ENCODE measurements at places on chromosomes 5 and 9.

DNA sequence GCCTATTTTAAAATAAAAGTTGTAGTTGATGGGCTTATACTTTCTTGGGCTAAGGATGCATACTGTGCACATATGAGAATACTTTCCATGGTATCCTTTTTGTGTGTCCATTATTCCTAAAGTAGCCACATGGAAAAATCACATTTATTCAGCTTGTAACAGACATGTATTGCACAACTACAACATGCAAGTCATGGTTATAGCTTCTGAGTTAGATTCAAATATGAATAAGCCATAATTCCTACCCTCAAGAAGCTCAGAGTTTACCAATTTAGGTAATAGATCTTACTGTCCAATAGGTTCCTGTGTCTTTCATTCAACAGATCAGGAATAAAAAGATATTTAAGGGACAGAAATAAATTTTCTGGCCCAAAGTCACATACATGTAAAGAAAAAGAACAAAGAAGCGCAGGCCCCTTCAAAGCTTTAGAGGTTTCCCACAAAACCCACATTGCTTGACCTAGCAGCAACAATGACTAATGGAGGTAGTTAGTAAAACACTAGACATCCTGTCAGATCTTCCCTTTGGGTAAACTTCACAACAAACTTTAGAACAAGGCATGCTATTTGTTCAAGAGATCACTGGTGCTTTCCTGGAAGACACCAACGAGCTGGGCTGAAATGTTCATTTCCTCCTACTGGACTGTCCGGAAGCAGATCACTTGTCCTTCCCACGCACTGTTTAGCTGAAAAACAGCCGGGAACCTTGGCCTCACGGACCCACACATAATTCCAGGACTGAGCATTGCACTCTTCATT is 78.4 kb upstream of the ITGA1 start:
- no peak for DNase-seq

- DNase-seq: no peak
Measured at GRCh38 chr5:129899454-129899853, 4.8 kb upstream of the CHSY3 start.

DNA sequence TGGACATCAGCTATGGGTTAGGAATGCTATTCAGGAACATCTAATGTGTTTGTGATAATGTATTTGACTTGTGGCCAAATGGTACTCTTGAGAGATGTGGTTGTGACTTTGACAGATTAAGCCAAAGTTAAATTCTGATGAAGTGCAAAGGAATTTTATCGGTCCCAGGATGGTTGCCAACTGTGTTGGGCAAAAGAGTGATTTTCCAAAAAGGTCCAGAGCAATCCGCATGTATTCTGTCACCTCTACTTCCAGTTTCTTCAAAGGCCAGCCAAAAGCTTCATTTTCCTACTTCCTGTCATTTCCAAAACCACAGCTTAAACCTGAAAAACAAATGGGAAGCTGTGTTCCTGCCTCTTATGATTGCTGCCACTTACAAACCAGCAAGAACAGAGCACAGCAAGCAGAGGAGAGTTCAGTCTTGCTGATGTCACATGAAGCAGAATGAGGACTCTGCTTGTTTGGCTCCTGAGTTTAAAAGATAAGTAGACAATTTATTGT is 59.8 kb downstream of the MARCHF3 start:
- no peak for DNase-seq

GRCh38 chr5:153439130-153439529 is 51.3 kb upstream of the GRIA1 start:
- no peak for DNase-seq

DNA sequence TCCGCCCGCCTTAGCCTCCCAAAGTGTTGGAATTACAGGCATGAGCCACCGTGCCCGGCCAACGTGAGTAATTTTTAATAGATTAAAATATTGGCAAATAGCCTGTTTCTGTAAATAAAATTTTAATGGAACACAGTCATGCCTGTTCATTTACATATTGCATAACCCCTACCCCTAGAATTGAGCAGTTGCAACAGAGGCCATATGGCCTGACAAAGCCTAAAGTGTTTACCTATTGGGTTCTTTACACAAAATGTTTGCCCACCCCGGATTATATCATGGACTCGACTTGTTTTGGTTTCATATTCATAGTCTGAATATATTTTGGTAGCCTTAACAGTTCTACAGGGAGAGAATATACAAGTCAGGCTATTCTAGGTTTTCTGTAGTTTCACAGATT is 5.3 kb downstream of the NSA2 start:
- no peak for DNase-seq

DNA sequence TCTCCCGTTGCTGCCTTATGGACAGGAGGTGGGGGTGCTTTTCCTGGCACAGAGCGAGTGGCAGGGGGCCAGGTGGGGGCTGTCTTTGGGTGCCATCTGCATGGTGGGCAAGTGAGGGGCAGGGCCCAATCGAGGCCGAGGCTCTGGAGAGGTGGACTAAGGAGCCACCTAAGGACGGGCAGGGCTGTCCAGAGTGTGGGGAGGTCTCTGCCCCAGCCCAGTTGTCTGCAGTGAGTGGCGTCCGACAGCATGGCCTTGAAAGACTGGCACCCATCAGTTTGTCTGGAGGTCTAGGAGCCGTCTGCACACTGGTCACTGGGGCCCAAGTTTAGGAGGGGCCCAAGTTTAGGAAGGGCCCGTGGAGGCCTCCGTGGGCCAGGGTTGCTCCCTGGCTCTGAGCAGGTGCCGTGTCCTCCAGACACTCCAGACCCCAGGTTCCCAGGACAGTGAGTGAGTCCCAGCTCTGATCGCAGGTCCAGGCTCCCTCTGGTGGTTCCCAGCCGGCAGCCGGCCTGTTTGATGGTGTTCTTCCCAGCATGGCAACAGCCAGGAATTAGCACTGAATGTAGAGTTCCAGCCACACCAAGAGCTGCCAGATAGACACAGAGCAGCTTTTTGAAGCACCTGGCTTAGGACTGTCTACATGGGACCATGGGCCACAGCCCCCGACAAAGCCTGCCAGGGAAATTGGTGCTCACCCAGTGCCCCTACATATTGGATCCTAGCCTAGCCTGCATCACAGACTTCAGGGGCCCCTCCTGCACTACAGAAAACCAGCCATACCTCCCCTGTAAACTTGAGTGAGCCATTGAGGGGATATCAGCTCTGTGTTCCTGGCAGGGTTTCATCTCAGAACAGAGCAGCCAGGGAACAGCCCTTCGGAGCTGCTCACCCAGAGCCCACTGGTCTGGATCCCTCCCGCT is 120.9 kb downstream of the WNK2 start:
- DNase-seq: no peak

DNA sequence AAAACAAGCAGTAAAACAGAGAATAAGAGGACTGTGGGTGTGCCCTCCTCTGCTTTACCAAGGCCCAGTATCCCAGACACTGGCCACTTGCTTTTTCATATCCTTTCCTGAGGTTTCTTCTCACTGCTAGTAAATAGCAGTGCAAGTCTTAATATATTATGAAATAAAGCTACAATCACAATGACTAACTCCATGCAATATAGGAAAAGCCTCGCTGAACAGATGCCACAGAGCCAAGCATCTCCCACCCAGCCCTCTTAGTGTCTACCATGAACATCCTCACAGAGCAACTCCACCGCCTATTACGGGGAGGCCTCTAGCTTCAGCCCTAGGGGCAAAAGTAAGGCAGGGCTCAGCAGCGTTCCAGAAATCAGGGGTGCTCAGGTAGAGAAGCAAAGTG is 130.7 kb upstream of the LHFPL2 start:
- DNase-seq: no peak

GRCh38 chr9:7456377-7456776 is 343.2 kb downstream of the DMAC1 start:
- DNase-seq: no peak

GRCh38 chr9:23492126-23493002 is 333.7 kb downstream of the ELAVL2 start:
- no peak for DNase-seq

DNA sequence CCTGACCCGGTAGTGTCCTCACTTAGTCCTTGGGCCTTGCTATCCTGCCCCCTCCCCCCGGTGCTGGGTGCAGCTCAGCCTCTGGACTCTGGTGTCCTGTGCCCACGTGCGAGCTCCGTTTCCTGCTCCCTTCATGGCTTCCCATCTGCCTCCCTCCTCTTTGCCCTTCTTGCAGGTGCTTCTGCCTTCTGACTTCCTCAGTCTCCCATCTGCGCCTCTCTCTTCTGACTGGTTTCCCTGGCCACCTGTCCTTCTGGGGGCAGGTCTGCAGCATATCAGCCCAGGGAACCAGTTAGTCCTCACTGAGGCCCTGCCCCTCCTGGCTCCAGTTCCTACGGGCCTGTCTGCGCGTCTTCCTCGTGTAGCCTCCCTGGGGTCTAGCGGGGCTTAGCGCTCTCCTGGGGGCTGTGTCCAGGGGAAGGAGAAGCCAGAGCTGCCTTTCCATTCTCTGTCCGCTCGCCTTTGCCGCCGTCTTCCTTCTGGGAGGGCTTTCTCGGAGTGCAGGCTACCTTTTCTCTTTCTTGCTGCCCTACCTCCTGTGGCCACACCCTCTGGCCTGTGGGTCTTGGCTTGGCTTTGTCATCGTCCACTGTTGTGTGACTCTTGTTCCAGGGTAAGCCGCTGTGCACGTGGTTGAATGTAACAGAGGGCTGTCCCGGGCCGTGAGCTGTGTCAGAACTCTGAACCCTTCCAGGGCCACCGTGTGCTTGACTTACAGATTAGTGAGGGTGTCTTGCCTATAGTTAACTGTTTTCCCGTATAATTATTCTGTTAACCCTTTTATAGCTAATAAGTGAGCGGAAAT is 51.8 kb downstream of the EHMT1 start:
- no peak for DNase-seq

DNA sequence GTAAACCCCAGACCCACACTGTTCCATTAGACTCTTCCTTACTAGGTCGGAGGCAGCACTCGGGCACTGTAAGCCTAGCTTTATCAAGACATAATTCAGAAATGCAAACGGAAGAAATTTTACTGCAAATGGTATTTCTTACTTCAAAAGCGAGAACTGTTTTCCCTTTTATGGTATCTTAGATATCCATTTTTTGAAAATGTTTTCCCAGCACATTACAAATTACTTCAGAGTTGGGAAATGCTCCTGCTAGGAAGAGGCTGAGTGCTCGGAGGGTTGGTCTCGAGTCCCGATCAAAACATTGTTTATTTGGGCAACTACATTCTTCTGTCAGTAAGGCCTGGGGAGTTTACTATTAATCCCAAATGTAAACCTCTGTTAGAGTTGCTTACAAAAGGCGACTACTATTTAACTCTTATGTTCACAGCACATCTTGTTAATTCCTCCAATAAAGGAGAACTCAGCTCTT is 332.9 kb downstream of the CWC27 start:
- DNase-seq: no peak

DNA sequence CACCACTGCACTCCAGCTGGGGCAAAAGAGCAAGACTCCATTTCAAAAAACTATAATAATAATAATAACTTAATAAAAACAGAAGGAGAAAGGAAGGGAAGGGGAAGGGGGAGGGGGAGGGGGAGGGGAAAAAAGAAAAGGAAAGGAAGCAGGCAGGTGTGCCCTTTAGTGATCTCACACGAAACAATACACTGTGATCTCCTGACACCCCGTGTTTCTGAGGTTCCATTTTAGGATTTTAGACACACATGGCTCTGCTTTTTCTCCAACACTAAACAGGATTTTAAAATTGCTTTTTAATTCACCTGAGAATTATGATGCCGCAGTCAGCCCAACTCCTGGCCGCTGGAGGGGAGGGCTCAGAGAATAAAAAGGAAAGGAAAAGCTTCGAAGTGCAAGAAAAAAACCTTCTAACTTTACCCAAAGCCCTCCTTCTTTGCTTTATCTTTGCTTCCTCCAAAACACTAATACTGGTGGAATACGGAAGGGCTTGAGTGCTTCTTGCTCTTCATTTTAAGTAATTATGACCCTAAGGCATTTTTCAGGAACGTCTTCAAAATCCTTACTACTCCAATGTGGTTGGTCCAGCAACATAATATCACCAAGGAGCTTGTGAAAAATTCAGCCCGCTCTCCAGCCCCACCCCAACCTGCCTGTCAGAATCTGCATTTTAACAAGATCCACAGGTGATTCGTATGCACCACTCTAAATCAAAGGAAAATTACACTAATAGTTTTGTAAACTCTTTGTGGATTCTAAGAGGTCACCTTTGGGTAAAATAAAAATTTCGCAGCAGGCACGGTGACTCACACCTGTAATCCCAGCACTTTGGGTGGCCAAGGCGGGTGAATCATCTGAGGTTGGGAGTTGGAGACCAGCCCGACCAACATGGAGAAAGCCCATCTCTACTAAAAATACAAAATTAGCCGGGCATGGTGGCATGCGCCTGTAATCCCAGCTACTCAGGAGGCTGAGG is 66.0 kb downstream of the MYO10 start:
- no peak for DNase-seq

GRCh38 chr5:125227333-125228095 is 481.1 kb upstream of the ZNF608 start:
- no peak for DNase-seq

Data from stimulated activated CD8-positive, alpha-beta memory T cell treated with anti-CD3 and anti-CD28 coated beads, Interleukin-12 subunit alpha, Interleukin-12 subunit beta, amount 100 ng/mL, for 1 hour (primary cell).